Stimulated activated CD8-positive, alpha-beta memory T cell treated with anti-CD3 and anti-CD28 coated beads, Interleukin-7, amount 100 ng/mL, for 1 hour (primary cell): ENCODE measurements at places on chromosomes 4 and X.

DNA sequence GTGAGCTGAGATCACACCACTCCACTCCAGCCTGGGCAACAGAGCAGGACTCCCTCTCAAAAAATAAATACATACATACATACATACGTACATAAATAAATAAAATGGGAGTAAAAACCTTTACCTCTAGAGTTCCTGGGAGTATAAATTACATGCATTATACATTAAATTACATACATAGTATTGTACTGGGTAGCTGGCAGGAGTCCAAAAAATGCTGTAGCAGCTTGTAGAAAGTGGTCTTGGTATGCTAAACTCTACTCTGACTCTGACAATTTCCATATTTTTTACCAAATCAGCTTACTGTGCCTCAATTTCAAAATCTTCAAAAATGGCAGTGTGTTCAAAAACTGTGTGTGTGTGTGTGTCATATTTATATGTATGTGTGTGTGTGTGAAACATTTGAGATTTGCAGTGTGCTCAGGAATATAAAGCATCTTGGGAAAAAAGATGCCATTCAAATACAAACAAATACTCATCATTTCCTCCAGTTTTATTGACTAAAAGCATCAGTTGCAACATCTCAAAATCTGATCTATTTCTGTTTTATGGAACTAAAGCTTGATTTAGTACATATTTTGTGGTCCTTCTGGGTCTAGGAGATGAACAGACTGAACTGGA, 171.7 kb downstream of the SHROOM3 start:
- no peak for DNase-seq

DNA sequence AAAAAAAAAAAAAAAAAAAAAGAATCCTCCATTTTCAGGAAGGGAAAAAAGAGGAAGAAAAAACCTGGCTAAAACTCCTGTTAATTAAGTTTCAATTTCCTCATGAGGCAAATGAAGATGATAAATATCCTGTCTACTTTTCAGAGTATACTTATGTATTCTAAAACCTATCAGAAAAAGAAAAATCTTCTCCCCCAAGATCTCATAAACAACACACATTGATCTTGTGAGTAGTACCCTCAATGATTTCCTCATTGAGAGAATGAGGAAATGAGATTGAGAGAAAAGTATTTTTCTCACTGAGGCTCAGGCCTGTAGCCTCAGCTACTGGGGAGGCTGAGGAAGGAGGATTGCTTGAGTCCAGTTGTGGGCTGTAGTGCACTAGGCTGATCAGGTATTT, 146.7 kb downstream of the TET2 start:
- DNase-seq: no peak

DNA sequence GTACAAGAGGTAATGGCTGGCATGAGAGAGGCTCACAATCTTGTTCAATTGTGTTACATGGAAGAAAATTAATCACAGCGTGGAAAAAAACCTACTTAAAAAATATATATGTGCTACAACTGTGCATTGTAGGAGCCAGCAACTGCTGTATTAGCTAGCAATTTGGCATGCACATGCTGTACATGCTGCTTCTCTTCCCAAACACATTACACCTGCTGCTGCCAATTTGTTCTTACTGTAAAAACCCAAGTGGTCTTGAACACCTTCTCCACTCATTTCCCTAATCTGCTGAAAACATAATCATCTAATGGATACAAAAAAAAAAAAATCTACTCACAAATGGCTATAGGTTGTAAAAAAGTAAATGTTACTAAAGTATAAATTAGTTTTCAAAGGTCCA, 264.2 kb downstream of the INPP4B start:
- DNase-seq: no peak

- no peak for DNase-seq
Measured at GRCh38 chrX:13428053-13428786, 108.4 kb upstream of the ATXN3L start.

GRCh38 chr4:10283761-10284160, 167.2 kb upstream of the WDR1 start:
- no peak for DNase-seq

- DNase-seq: no peak
Measured at GRCh38 chrX:679291-679979, 48.8 kb downstream of the SHOX start.

- no peak for DNase-seq
Measured at GRCh38 chr4:137408527-137409177, 123.6 kb downstream of the PCDH18 start.

GRCh38 chr4:159542296-159542695, 439.4 kb downstream of the RAPGEF2 start:
- no peak for DNase-seq

GRCh38 chr4:55001538-55001937, 123.9 kb downstream of the KDR start:
- DNase-seq: no peak

DNA sequence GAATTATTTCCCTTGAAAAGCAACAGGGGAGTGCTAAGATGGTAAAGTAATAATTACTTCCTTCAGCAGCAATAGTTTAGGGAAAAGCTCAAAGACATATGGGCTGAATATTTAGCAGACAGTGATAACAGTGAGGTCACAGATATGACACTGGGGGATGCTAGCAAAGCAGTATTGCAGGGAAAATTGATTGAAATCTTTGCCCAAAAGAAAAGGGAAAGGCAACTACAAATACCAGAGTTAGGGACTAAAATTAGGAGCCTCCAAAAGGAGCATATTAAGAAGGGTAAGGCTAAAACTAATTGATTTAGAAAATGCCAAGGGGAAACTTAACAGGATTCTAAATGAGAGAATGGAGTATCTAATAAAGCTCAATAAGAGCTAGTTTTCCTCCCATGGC, 1191.3 kb upstream of the TENM3 start:
- DNase-seq: no peak

DNA sequence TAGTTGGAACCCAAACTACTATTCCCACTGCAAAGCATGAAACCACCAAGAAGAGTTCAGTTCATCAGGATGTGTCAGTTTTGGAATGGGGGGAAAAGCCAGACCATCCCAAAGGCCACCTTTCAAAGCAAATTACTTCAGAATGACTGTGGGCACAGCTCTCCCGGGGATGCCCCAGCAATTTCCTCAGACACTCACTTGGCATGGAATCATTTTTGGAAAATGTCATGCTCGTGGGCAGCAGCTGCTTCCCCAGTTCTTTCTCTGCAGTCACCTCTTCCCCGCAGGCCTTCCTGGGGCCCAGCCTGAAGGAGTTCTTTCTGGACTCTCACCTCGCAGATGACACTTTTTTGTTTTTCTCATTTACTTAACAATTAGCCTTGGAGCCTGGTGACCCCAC, 350.3 kb downstream of the NR3C2 start:
- no peak for DNase-seq

DNA sequence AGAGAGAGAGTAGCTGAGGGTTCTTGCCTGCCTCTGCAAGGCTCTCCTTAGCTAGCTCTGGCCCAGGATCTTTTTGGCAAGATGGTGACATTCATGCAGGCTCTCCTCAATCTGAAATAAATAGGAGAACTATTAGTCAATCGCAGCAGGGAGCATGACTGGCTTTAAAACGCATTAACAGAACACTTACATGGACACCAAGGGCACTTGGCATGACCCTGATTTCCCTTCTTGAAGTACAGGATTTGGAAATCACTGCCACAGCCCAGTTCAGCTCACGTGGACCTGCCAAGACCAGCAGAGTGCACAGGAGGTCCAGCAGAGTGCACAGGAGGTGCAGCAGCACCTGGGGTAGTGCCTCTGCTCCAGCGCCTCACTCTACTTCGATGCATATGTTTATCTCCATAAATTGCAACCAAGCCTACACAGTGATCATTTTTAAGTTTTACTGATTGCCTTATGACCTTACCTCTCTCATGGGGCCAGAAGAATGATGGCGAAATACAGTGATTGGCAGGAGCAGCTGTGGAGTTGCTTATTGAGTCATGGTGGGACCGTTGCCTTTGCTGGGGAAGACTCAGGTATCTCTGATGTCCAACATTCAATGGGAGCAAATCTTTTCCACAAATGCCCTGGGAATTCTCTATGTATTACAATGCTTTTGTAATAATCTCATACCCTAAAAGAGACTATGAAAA, 122.4 kb downstream of the SYNPO2 start:
- no peak for DNase-seq

DNA sequence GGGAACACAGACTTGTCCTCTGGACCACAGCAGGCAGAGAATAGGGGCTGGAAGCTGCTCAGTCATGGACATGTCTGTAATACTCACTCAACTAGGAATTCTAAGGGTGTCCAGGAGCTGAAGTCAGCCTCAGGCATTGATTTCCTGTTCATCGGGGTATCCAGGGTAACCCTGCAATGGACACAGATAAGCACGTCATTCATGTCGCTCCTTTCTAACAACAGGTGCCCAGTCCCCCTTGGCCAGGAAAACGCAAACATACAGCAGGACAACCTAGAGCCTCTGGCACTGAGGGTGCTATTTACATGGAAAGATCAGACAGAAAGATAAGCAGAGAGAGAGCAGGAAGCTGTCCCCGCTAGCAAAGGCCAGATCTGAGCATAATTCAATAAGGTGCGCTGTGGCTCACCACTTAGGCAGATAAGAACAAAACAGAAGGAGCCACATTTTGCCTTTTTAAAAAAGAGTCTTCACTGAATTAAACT, 21.3 kb downstream of the QDPR start:
- no peak for DNase-seq

GRCh38 chr4:147916351-147916750, 184.5 kb downstream of the ARHGAP10 start:
- DNase-seq: no peak

- no peak for DNase-seq
Measured at GRCh38 chr4:95272036-95272435, 276.7 kb downstream of the UNC5C start.

DNA sequence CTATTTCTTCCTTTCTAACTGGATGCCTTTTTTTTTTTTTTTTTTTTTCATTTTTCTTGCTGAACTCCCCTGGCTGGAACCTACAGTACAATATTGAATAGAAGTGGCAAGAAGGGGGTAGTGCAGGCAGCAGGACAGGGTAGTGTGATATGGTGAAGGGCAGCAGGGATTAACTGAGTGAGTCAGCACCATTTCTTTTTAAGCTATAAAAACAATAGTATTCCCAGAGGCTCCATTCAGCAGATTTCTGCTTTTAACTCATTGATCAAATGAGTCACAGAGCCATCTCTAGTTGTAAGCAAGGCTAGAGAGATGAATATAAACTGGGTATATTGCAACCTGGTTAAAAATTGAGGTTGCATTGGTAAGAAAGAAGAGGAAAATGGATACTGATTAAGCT, 53.6 kb upstream of the SETD7 start:
- DNase-seq: no peak

DNA sequence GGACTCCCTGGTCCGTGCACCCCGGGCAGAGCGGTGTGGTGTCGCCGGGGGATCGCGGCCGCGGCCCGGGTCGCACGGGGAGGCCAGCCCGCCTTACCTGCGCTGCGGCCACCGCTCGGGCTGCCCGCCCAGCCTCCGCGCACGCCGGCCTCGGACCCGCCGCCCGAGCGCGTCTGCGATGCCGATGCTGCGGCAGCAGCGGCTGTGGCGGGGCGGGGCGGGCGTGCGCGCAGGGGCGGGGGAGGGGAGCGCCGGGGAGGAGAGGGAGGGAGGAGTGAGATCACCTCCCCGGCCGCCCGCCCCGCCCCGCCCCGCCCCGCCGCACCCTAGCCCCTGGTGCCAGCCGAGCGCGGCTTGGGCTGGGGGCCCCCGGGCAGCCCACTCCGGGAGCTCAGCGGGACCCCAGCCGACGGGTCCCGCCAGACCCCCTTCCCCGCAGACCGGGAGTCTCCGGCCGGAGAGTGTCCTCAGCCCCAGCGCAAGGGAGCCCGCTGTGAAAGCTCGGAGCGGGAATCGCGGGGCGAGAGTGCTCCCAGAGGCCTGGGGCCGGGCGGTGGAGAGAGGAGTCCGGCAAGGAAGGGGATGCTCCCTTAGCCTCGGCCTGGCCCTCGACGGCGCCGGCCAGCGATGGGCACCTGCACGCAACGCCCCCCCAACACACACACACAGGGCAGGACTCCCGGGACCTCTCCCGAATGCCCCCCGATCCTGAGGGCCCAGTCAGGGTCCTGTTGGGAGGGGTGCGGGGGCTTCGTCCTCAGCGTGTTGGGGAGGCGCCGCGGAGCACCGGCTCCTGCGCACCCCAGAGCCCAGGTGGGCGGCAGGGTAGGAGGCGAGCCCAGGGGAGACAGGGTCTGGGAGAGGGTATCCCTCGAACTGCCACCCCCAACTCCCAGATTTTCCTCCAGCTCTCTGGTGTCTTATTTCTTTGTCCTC, at the start of gene L1CAM:
TSS of gene L1CAM (minus strand) at position 206 of the 936 bp plus-strand sequence. CDS start 10,337 bp downstream, outside the sequence.
- no peak for DNase-seq

DNA sequence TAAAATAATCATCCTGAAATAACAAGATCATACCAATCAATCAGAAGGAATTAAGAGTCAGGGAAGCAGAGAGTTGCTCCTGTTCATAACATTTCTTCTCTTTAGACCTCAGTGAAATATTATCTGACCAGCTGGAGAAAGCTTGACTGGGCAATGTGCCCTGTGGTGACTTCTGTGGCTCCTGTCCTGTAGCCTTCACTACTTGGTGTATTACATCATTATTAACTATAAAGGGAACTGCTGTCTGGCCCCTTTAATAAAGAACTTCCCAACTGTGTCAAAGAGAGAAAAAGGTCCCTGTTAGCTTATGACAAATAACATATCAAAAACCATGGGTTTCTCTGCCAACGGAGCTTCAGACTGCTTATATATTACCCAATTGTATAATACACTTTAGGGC, 18.0 kb downstream of the OPHN1 start:
- no peak for DNase-seq

GRCh38 chr4:174358410-174358809, 74.7 kb downstream of the CEP44 start:
- no peak for DNase-seq

DNA sequence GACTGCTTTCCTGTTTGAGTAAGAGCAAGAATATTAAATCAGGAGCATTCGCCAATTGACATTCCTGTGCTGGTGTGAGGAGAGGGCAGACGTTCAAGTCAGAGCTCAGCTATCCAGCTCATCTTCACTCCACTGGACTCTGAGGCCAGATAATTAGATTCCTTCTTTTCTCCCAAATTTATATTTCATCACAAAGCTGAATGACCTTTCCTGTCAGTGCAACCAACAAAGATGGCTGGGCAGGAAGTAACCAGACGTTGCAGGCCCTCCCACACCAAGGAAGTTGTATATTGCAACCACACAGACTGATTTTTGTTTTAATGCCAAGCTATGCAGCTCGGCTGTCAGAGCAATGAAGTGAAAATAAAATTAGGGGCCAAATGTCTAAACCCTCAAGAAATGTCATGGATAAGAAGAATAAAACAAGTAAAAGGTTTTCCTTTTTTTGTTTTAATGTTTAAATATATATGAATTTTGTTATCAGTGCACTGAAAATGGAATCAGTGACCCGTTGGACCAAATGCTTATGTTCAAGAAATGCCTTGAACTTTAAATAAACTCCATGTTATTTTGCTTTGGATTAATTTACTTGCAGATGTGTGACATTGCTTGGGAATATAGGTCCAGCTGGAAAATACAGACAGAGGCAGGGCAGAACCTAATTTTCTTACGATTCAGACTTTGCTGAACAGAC, 578.9 kb upstream of the FAT1 start:
- DNase-seq: no peak

DNA sequence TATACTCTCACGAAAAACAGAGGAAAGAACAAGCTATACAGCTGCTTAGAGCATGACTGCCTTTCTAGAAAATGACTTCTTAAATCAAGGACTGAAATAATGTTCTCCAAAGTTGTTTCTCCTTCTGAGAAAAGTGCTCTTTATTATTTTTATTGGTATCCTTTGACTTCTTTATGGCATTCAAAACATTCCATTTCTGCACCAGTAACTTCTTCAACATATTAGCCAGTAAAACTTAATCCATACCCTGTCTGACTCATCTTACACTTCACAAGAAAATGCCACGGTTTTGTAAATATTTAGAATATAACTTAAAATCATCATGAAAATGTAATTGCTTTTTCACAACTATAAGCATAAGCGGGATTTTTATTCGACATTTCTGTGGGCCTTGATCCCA, 180.4 kb downstream of the NR3C2 start:
- DNase-seq: no peak
